Left ventricle myocardium superior (tissue), 1 donor: ENCODE measurements at places on chromosomes 7 and 10. TPM values are rescaled to one million over a fixed set of nuclear protein-coding genes. Genes with fewer than 3 reads are reported as not detected.

Gene SGCE
- total RNA-seq: 17.4 TPM

Gene HABP2
- not detected for total RNA-seq

Gene CDK14
- total RNA-seq: 23.9 TPM

DNA sequence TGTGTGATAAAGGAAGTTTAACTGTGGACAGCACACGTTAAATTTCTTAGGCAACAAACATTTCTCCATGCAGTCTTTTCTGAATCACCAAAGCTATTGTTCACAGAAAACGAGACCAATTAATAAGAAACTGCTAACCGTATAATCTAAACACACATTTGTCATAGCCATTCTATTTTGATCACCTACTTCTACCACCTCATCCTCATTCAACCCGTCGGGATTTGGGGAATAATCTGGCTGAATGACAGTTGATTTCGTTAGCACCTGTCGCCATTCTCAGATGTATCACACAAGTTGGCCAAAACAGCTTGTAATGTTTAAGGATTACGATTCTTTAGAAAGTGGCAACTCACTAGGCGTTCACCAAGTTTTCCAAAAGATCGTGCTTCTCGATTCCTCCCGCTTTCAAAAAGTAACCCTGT, 1.2 kb downstream of the EZH2 start:
- no peak for DNase-seq

Gene BHLHA15
- not detected for total RNA-seq

- DNase-seq: no peak
Measured at GRCh38 chr7:81416659-81417058, 353.2 kb downstream of the HGF start.

DNA sequence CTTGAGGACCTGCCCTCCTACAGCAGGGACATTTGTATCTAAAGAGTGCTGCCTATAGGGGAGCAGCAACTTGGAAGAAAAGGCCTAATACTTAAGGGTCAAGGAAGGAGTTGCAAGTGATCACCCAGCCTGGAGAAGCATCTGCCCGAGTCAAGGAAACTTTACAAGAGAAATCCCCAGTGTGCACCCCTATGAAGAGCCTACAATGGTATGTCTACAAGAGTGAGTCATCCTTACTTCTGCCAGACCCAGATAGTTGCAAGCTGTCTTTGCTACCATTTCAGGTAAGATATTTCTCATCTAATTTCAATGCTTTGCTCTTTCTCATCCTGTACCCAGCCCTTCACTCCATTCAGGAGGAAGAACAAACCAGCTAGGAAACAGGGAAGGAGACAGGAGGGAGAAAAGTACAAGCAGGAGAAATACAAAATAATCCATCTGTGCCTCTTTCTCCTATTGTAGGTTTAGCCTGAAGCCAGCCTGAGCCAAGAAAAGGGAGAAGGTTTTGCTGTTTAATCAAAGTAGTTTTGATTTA, 34.4 kb upstream of the AGR3 start:
- no peak for DNase-seq

GRCh38 chr10:1601406-1601805, 135.9 kb downstream of the ADARB2 start:
- DNase-seq: no peak

GRCh38 chr7:151720280-151720679, 156.6 kb downstream of the PRKAG2 start:
- no peak for DNase-seq
